ENCODE measurements at places on chromosomes 13 and 19. TPM values are rescaled to one million over a fixed set of nuclear protein-coding genes. Genes with fewer than 3 reads are reported as not detected.

The NKPD1 gene
- 0.13 TPM for total RNA-seq

The ADAMTSL5 gene
- total RNA-seq, result 20.3 TPM

DNA sequence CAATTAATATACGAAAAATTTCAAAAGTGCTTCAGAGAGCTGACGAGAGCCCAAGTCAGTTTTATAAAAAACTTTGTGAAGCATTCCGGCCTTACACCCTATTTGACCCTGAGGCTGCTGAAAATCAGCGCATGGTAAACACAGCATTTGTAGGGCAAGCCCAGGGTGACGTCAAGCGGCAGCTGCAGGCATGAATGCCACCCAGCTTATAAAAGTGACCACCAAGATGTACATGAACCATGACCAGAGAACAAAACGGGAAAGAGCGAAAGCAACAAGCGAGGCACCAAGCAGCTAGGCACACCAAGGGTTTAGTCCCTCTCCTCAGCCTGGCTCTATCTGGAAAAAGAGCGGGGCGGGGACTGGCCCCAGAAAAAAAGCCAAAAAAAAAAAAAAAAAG is 6.0 kb downstream of the SIGLEC11 start:
- no peak overlapping the region for H3K4me3 ChIP-seq
- DNase-seq, result peak; percentile 43
- H3K27ac ChIP-seq, result no peak overlapping the region
- peaks cover 26% of the 10 kb centered on the region for H3K27me3 ChIP-seq
- H3K4me1 ChIP-seq, result peaks cover 7% of the 10 kb centered on the region

- no peaks in the 10 kb centered on the region for H3K27me3 ChIP-seq
- no peak overlapping the region for H3K27ac ChIP-seq
- H3K36me3 ChIP-seq, result peaks cover 3% of the 10 kb centered on the region
- no peak for DNase-seq
Measured at GRCh38 chr13:99075268-99076191, 97.7 kb upstream of the DOCK9 start.

The PRR20C gene
- total RNA-seq, result not detected

DNA sequence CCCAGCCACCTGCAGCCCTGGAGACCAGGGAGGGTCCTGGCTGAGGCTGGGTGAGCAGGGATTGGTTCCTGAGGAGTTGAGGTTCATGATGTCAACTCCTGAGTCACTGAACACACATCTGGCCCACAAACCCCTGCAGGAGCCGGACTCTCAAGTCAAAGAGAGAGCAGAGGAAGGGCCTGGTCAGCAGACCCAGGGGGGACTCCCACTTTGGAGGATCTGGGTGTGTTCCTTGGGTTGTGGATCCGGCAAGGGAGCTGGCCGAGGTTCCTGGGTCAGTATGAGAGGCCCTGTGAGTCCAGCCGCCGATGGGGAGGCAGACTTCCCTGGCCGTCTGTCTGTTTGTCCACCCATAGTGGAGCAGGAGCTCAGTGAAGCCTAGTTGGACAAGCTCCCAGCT is 4.0 kb downstream of the SLC7A10 start:
- no peak for DNase-seq
- H3K4me1 ChIP-seq, result peaks cover 6% of the 10 kb centered on the region
- peaks cover 38% of the 10 kb centered on the region for H3K27me3 ChIP-seq
- no peak overlapping the region for H3K27ac ChIP-seq

The ERICH4 gene
- total RNA-seq, result not detected

GRCh38 chr19:41563854-41564514 is 12.0 kb upstream of the CEACAM21 start:
- no peaks in the 10 kb centered on the region for H3K4me1 ChIP-seq
- H3K4me3 ChIP-seq, result no peak overlapping the region
- H3K27me3 ChIP-seq, result peaks cover 36% of the 10 kb centered on the region
- H3K27ac ChIP-seq, result no peak overlapping the region
- H3K36me3 ChIP-seq, result no peaks in the 10 kb centered on the region
- no peak for DNase-seq

- no peaks in the 10 kb centered on the region for H3K36me3 ChIP-seq
- peak; percentile 68 for DNase-seq
- no peak overlapping the region for H3K4me3 ChIP-seq
- H3K27ac ChIP-seq, result no peak overlapping the region
- peaks cover 46% of the 10 kb centered on the region for H3K27me3 ChIP-seq
Measured at GRCh38 chr19:39297931-39298634, 1.9 kb downstream of the IFNL1 start.

DNA sequence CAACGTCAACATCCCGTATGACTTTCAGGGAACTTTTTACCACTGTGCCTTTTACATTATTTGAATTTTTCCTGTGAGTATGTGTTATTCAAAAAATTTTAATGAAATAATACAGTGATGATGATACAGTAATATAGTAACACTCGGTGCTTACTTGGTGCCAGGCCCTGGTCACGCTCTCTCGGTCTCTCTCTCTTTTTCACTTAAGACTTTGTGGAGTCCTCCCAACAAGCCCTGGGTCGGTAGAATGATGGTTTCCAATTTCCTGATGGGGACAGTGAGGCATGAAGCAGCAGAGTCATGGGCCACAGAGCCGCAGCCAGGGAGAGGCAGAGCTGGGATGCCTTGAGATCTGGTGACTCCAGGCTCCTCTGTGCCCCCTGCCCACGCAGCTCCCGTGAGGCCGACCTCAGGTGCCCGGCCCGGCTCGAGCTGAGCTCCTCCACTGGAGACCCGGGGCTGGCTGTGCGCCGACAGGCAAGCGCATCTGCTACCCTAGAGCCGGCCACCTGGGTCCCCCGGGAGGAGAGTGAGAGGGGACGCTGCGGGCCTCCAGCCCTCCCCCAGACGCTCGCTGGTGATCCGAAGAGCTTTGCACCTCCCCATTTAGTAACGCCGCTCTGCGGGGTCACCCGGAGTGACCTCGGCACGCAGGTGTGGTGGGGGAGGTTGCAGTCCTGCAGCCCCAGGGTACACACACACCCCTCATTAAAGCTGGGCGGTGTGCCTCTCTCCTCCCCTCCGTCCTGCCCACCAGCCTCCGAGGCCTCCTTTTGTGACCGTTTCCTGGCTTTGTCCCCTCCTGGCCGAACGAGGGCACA is 4.4 kb upstream of the SBK3 start:
- no peaks in the 10 kb centered on the region for H3K36me3 ChIP-seq
- H3K4me1 ChIP-seq, result peaks cover 65% of the 10 kb centered on the region
- H3K27me3 ChIP-seq, result no peaks in the 10 kb centered on the region
- peak overlapping the region; percentile 99 for H3K27ac ChIP-seq

GRCh38 chr13:50225193-50226155 is 210.2 kb downstream of the KCNRG start:
- H3K4me3 ChIP-seq, result no peak overlapping the region
- H3K36me3 ChIP-seq, result no peaks in the 10 kb centered on the region
- DNase-seq, result no peak
- H3K27me3 ChIP-seq, result no peaks in the 10 kb centered on the region
- peak overlapping the region; percentile 15 for H3K27ac ChIP-seq
- peaks cover 48% of the 10 kb centered on the region for H3K4me1 ChIP-seq

The ZNF229 gene
- total RNA-seq, result 3.5 TPM

- no peak overlapping the region for H3K4me3 ChIP-seq
- no peaks in the 10 kb centered on the region for H3K36me3 ChIP-seq
- no peak overlapping the region for H3K27ac ChIP-seq
- DNase-seq, result no peak
- peaks cover 6% of the 10 kb centered on the region for H3K4me1 ChIP-seq
- no peaks in the 10 kb centered on the region for H3K27me3 ChIP-seq
Measured at GRCh38 chr13:100714478-100714877, 39.9 kb upstream of the TMTC4 start.

The ZNF564 gene
- 6.5 TPM for total RNA-seq

DNA sequence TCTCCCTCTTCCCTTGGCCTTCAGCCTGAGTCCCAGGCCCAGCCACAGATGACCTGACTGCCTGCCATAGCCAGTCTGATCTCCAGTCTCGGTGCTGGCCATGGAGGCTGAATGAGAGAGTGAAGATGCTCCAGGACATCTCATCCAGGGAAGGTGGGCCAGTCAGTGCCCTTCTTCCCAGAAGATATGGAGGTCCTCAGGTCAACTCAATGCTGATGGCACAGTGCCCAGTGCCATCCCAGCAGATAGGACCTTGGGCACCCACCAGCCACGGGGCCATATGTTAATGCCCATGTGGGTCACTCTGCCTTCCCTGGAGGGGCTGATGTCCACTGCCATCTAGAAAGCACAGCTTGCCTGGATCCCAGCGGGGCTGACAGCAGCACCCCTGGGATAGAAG is 7.2 kb downstream of the VSTM2B start:
- no peak overlapping the region for H3K4me3 ChIP-seq
- peaks cover 3% of the 10 kb centered on the region for H3K36me3 ChIP-seq
- H3K27ac ChIP-seq, result no peak overlapping the region
- DNase-seq, result peak; percentile 40

The ZNF69 gene
- total RNA-seq, result 11.9 TPM

GRCh38 chr13:58704953-58705352 is 1073.4 kb downstream of the PCDH17 start:
- no peak overlapping the region for H3K27ac ChIP-seq
- H3K36me3 ChIP-seq, result no peaks in the 10 kb centered on the region
- H3K27me3 ChIP-seq, result no peaks in the 10 kb centered on the region
- DNase-seq, result no peak
- no peak overlapping the region for H3K4me3 ChIP-seq
- H3K4me1 ChIP-seq, result no peaks in the 10 kb centered on the region

DNA sequence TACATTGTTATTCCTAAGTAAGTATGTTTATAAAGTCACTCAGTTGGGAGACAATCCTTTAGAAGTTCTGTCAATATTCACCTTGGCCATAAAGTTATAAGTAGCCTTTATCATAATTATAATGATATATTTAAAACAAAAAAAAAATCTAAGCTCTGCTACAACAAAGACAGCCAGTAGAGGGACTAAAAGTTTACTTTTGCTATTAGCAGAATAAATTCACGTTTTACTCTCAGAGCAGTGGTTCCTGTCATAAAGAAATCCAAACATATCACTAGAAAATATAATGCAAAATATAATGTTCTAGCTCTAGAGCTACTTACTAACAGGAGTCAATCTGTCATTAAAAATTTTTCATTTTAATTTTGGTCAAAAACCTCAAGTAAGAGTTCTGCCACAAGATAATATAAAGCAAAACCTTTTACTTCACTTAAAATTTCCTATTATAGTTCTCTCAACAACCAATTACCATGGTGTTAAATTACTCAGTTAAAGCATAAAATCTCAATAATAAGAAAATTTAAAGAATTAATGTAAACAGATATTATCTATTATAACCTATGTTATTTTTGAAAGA is 17.7 kb downstream of the INTS6 start:
- H3K36me3 ChIP-seq, result no peaks in the 10 kb centered on the region
- H3K4me3 ChIP-seq, result no peak overlapping the region
- no peak for DNase-seq
- H3K27ac ChIP-seq, result no peak overlapping the region
- no peaks in the 10 kb centered on the region for H3K27me3 ChIP-seq

DNA sequence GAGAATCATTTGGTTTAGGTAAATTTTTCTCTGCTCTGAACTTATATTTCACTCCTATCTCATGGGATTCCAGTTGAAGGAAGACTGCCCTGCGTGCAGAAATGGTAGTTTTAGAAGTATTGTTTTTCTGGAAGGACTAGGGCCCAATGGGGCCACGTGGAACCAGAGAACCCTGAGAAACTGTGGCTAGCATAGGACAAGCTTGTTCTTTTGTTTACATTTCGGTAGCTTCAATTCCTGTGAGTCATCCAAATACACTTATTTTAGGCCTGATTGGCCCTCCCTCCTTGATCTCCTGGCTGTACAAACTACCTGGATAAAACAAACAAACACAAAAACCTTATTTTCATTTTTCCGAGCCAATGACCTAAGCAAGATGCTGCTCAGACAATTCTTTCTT is 124.0 kb downstream of the ITGBL1 start:
- H3K4me3 ChIP-seq, result no peak overlapping the region
- H3K4me1 ChIP-seq, result peaks cover 76% of the 10 kb centered on the region
- DNase-seq, result no peak
- H3K36me3 ChIP-seq, result peaks cover 17% of the 10 kb centered on the region

The GJB2 gene
- total RNA-seq, result not detected

DNA sequence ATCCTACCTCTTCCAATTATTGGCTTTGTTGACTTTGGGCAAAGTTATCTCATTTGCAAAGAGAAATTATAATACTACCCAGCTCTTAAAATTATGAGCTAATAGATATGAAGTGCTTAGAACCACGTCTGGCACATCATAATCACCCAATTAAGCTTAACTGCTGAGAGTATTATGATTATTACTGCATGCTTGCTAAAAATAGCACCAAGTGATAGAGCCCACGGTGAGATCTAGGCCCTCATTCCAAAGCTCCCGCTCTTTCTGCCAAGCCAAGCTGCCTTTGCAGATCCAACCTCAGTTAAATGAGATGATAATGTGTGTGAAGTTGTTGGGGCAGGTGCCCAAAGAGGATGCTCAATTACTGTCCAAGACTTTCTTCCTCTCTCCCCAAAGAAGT is 6.5 kb upstream of the EDDM13 start:
- H3K36me3 ChIP-seq, result peaks cover 2% of the 10 kb centered on the region
- no peak overlapping the region for H3K4me3 ChIP-seq
- no peak for DNase-seq

DNA sequence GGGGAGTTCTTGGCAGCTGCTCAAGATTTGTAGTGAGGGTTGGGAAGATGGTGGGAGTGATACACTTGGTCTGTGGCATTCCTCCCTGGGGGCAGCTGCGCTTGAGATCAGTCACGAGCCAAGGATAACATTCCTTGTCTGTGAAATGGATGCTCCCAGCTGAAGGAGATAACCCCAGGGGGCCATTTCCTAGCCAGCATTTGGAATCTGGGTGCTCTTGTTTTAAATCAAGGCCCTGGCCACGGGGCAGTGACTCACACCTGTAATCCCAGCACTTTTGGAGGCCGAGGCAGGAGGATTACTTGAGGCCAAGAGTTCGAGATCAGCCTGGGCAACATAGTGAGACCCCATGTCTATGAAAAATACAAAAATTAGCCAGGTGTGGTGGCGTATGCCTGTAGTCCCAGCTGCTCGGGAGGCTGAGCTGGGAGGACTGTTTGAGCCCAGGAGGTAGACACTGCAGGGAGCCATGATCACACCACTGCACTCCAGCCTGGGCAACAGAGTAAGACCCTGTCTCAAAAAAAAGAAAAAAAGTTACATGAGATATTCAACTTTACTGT is 4.6 kb downstream of the PKN1 start:
- H3K27ac ChIP-seq, result no peak overlapping the region
- H3K27me3 ChIP-seq, result no peaks in the 10 kb centered on the region
- no peak overlapping the region for H3K4me3 ChIP-seq
- no peak for DNase-seq

DNA sequence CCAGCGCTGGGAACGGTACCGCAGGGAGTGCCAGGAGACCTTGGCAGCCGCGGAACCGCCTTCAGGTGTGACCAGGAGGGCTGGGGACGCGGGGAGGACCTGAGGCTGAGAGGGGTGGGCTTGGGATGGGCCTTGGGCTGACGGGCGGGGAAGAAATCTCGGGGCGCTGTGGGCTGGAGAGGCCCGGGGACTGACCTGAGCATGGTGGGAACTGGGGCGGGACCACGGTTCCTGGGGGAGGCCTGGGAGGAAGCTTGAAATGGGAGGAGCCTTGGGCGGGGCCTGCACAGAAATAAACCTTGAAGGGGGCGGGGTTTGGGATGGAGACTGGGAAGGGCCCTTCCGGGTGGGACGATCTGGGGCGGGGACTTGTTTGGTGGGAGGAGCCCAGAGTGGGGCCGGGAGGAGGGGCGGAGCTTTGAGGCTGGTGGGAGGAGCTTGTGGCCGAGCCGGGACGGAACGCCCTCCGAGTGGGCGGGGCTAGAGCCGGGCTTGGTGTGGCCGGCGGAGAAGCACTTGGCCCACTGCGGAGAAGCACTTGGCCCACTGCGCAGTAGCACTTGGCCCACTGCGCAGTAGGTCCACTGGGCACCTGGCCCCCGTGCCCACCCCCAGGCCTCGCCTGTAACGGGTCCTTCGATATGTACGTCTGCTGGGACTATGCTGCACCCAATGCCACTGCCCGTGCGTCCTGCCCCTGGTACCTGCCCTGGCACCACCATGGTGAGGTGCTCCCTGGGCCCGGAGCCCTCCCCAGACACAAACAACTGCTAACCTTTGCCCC is 2.8 kb downstream of the GIPR start:
- H3K27me3 ChIP-seq, result peaks cover 5% of the 10 kb centered on the region
- no peaks in the 10 kb centered on the region for H3K36me3 ChIP-seq
- no peak for DNase-seq
- H3K4me3 ChIP-seq, result peak overlapping the region; percentile 22
